Stimulated activated CD4-positive, alpha-beta T cell treated with anti-CD3 and anti-CD28 coated beads, Interleukin-1b, Interleukin-23, amount 100 ng/mL, for 48 hours (primary cell): ENCODE measurements at places on chromosomes 5 and 9.

DNA sequence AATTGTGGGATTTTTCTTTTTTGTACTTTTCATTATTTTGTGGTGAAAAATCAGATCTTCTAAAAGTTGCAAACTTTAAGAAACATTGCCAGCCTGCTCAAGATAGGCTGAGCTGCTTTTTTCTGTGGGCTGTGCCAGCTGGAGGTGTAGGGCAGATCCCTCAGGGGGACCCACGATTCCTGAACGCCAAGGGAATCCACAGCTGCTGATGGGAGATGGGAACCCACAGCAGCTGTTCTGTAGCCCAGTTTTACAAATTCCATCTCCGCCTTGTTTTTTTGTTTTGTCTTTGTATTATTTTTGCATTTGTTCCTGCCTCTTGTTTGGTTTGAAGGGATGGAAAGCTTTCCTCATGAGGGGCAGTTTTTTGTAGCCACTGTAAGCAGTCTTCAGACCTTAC lies 91.0 kb downstream of the WWC1 start:
- DNase-seq, result no peak

GRCh38 chr9:21995006-21995665 lies 545 bp downstream of the CDKN2B-AS1 start:
- DNase-seq, result peak; percentile 60

- DNase-seq, result no peak
These were observed 164.7 kb downstream of the CHSY3 start for GRCh38 chr5:130068988-130069387.

GRCh38 chr9:17135295-17136160 lies 688 bp downstream of the CNTLN start:
- peak; percentile 4 for DNase-seq

DNA sequence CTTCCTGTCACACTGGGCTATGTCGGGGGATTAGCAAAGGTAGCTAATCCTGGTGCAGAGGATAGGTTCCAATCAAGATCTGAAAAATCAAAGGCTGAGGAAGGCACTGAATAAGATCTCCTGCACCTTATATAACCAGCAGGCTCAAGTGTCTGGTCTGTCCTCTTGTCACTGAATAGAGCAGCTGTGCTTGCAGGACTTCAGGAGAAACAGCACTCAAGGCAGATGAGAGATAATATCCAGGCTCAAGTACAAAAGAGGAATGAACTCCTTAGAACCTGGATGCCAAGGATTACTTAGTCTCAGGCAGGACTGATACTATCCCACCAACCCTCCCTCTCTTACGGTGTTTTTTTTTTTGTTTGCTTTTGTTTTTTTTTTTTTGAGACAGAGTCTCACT lies 108.8 kb upstream of the LRRTM2 start:
- DNase-seq, result no peak

- DNase-seq, result peak; percentile 37
These were observed 41.6 kb downstream of the ADAMTS12 start for GRCh38 chr5:33850100-33850594.

- DNase-seq, result peak; percentile 89
These were observed 5.9 kb downstream of the ABCA2 start for GRCh38 chr9:137021979-137022661.

- DNase-seq, result no peak
These were observed 399.8 kb downstream of the OSTF1 start for GRCh38 chr9:75487856-75488718.

DNA sequence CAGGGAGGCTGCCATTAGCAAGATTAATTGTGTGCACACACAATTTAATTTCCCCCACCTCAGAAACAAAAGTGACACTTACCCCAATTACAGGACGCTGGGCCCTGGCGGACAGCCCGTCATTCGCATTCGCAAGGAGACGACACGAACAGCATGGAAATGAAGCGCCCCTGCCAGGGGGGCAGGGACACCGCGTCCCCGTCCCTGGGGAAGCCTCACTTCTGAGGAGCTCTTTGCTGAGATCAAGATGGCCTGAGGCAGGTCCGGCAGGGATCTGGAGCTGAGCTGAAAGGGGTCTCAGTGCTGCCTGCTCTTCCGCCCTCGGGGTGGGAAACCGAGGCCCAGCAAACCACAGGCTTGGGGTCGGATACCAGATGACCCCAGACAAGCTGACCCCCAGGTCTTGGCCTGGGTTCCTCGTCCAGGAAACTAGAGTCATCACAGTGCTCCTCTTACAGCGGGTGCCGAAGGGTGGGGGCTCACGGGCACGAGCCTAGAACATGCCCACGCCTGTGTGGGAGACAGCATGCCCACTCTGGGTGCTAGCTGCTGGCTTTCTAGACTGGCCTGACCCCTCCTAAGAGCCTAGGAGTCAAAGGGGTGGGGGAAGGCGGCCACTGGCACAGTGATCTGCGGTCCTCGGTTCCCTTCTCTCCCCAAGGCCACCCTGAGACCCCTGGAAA lies 103.2 kb downstream of the VAV2 start:
- no peak for DNase-seq

- DNase-seq, result no peak
These were observed 304.6 kb upstream of the DMRT1 start for GRCh38 chr9:536597-537511.

- no peak for DNase-seq
These were observed 20.8 kb downstream of the ENHO start for GRCh38 chr9:34501889-34502425.

DNA sequence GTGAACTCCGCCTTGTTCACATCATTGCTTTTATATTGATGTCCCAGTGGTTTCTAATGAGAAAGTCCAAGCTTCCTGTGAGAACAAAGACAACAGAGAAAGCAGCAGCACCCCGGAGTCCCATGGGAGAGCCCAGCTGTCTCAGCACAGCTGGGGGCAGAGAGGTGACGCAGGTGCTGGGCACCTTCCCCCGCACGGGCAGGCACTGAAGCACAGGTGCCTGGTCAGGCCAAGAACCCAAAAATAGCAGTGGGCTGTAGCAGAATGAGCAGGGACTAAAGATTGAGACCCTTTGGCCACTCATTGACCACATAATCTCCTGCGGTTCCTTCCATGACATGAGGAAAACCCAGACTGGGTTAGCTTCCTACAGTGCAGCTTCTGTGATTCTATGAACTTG lies 18.8 kb downstream of the SRD5A1 start:
- no peak for DNase-seq

DNA sequence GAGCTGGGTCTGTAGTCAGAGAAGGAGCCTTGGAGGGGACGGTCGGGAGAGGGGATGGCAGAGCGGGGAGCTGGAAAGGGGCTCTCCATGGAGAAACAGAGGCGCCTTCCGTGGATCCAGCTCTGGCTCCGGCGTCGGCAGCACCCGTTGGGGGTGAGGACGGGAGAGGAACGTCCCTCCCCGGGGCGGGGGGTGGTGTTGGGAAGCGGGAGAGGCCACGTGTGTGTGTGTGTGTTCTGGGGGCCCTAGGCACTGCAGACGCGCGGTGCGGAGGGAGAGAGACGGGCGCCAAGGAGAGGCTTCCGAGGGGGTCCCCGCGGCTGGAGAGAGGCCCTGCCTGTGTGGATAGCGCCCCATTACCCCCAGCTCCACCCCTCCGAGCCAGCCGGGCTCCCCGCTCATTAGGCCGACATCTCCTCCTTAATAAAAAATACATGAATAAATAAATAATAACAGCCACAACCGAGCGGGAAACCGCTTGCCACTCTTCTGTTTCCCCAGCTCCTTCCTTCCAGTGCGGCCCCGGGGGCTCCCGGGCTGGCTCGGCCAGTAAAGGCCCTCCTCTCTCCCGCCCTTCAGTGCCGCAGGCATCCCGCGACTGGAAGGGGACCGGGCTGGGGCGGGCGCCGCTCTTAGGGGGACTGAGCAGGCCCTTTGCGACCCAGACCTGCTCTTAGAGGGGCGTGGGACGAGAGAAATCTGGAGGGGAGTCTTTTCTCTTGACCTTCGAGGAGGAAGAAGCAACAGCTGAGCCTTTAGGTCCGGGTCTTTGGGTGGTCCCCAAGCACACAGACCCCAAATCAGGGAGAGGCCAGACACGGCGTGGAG lies 71.3 kb upstream of the ARAP3 start:
- DNase-seq, result no peak

DNA sequence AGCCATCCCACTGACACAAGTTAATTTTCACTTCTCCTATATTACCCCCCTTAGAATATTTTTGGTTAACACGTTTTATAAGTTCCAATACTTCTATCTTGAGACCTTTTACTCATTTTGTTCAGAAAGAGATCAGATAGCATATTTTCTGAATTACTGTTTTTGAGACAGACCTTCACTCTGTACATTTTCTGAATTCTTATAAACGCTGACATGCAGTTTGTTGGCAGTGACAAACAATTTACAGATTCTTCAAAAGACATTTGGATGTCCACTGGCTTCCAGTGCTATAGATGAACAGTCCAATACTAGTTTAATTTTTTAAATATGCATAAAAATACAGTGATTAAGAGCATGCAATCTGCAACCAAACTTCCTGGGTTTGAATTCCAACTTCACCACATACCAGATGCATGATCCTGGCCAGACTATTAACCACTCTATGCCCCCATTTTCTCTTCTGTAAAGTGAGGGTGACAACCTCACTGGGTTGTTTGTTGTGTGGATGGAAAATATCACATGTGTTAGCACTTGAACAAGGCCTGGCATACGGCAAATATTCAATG lies 142.1 kb downstream of the AGTPBP1 start:
- no peak for DNase-seq

DNA sequence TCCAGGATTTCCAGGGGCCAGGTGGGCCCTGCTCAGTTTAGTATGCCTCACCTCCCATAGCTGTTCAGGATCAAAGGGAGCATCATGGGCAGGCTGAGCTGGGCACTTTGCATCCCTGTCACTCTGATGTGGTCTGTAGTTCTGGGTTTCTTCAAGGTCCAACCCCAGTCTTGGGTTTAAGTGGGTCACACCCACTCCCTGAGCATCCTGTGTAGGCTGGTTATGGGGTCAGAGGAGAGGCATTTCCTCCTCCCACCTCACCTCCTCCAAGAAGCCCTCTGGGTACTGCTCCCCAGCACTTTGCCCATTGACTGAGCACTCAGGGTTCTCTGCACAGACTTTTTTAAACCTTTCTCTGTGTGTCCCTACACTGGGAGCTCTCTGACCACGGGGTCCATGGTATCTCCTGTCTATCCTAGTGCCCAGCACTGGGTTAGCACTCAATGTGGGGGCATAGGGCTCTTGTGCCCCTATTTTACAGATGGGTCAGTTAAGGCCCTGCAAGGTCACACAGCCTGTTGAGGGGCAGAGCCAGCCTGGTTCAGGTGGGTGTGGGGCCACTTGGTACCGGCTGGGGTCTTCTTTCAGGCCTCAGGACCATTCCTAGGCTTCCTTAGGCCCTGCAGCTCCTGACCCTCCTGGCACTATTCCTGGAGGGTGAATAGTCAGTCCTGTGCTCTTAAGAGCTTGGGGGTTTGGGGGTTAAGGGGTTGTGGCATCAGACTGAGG lies 19.0 kb downstream of the CXXC5 start:
- DNase-seq, result no peak

DNA sequence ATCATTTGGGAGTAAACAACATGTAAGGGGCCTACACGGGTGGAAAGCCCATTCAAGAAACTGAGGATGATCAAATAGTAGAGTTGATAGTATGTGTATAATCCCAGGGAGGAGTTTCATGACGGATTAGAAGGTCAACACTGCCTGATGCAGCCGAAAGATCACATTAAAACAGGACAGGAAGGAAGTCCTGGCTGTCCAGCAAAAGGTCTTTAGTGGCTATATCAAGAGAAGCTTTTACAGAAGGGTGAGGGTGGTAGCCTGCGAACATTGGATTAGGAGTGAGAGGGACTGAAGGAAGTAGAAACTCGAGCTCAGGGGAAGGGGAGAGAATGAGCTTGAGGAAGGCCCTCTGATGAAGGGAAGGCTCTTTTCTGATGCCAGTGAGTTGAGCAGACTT lies 36.0 kb downstream of the DOCK8 start:
- no peak for DNase-seq

- DNase-seq, result no peak
These were observed 24.3 kb upstream of the RPS14 start for GRCh38 chr5:150473673-150474358.

DNA sequence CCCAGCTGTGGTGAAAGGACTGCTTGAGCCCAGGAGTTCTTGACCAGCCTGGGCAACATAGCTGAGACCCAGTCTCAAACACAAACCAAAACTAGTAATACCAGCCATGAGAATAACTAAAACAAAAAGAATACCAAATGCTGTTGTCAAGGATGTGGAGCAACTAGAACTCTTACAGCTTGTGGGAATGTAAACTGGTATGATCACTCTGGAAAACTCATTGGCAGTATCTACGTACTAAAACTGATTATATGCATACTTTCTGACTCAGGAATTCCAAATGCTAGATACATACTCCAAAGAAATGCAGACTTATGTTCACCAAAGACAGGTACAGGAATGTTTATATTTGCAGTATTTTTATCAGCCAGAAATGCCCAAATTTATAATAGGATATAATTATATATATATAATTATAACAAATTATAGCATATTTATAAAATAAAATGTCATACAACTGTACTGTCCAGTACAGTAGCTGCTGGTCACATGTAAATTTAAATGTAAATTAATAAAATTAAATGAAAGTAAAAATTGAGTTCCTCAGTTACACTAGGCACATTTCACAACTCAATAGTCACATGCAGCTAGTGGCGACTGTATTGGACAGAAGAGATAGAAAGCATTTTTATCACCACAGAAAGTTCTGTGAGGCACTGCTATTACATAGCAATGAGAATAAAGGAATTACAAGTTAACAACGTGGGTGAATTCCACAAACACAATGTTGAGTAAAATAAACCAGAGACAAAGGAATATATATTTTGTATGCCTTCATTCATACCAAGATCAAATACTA lies 118.5 kb downstream of the GNAQ start:
- DNase-seq, result no peak

DNA sequence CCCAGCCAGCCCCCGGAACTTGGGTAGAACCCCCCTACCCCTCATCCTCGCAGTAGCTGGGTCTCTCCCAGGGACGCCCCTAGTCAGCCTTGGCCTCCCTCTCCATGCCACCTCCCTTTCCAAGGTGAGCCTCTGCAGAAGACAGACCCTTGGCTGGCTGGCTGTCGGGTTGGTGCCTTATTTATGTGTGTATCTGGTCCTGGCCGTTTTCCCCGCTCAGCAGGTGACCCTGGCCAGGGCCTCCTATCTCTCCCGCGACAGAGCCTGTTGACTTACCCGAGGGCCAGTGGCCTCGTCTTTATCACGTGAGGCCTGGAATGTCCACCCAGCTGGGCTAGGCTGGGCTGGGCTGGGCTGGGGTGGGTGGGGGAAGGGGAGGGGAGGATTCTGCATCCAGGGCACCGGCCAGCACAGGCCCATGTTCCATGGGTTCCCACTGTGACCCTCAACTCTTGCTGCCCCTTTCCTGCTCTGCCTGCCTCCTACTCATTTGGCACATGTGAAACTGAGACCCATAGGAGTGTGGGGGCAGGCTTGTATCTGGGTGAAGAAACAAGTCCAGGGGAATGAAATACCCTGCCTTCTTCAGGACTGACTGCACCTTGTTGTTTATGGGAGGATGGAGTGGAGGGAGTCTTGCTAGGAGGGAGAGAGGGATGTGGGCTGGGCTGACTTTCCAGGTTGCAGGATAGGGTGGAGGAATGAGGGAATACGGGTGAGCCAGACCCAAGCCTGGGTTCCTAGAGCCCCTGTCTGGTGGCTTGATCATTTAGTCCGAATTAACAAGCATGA lies 3.1 kb downstream of the CXXC5 start:
- DNase-seq, result no peak

DNA sequence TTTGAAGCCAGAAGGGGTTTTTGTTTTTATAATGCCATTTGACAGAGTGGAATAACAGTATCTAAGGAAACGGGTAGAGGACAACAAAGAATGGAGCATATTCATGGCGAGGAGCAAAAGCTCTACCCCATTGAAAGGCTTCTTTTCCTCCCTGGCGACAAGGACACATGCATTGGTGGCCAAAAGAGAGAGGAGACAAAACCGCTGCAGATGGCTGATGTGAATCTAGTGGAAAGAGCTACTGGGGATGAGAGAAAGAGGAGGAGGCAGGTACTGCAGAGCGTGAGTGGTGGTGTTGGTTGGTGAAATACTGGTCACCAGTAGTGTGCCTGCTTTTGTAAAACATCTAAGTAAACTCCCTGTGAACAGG lies 491 bp downstream of the APC start:
- no peak for DNase-seq
